ENCODE measurements at places on chromosomes 7 and 10.
A peak's percentile ranks its signal among the peaks of the same experiment; 100 is the strongest.

DNA sequence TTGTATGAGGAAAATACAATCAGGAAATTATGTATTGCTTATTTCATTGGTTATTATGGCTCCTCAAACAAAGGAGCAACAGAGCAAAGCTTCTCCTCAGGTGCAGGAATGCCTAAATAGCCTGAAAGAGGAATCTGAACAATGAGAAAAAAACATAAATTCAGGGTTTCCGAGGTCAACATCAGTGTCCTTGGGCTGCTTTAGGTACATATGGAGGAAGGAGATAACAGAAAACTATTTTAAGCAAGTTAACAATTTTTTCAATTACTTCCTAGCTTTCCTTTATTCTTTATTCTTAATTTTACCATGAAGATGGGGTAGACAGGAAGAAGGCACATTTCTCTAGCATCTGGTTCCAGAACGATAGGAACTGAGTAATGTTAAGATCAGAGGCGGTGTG, 14.0 kb downstream of the SLC16A9 start:
- DNase-seq = no peak

- DNase-seq = no peak
These were observed 77.2 kb downstream of the DNAH11 start for GRCh38 chr7:21620054-21620453.

DNA sequence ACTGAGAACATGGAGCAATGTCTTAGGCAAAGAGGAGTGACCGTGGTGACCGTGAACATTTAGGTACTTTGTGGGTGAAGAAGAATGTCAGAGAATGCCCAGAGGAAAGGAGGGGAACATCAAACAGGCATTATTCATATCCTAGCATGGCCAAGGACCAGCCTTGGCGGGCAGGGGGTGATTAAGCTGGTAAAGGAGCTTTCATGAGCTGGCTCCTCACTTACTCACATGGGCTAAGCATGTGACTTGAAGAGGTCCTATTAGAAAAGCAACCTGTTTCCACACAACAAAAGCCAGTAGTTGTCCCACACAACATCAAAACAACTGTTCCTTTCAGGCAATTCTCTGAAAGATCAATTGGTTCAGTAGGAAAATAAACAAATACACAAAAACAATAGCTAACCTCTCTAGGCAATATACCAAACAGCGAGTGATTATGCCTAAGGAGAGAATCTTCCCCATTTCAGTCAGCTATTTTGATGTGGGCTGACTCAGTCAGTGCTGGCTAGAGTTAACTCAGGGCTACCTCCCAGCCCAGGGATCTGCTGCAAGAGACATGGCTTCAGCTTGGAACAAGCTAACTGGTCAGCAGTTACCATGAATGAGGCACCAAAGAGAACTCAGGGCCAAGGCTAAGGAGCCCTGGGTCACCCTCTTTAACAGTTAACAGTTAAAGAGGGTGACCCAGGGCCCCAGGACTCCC, 283.5 kb downstream of the ARHGAP12 start:
- no peak for DNase-seq

DNA sequence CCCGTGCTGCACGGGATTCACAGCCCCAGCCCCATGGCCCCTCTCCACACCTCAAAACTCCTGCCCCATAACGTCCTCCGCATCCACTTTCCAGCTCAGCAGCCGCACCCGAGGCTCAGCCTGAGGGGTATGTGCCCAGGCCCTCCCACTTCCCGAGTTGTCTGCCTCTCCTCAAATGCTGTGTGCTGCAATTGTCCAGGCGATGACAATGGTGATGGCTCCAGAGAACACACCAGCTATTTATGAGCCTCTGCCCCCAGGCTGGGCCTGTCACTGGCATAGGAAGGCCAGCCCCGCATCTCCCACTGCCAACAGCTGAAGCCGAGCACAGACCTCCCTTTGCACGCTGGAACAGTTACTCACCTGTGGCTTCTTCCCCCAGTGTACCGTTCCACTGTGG, 2.4 kb upstream of the LDB3 start:
- no peak for DNase-seq

DNA sequence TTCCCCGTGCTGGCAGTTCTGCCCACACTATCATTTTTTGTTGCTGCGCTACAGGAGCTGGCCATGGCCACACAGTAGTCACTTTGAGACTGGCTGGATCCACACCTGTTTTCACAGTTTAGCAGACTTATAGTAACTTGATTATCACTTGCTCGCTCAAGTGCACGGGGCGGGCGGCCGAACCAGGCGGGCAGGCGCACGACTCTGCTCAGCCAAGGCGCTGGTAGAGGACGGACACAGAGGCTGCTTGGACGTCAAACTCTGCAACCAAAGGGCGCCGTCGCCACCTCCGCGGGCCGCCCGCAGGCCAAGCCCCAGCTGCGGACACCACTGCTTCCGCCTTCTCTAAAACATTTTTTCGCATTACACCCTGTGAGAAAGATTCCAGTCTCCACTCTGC, 38.4 kb upstream of the PHYHIPL start:
- DNase-seq = no peak

DNA sequence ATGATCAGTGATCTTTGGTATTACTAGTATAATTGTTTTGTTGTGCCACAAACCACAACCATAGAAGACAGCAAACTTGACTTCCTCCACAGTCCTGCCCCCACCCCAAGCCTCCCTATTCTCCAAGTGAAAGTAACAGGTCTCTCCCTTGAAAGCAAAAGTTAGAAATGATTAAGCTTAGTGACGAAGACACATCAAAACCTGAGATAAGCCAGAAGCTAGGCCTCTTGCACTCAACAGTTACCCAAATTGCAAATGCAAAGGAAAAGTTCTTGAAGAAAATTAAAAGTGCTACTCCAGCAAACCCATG, 7.5 kb downstream of the SAR1A start:
- DNase-seq = peak; percentile 89

- no peak for DNase-seq
These were observed 18.2 kb upstream of the GDI2 start for GRCh38 chr10:5831446-5831782.

DNA sequence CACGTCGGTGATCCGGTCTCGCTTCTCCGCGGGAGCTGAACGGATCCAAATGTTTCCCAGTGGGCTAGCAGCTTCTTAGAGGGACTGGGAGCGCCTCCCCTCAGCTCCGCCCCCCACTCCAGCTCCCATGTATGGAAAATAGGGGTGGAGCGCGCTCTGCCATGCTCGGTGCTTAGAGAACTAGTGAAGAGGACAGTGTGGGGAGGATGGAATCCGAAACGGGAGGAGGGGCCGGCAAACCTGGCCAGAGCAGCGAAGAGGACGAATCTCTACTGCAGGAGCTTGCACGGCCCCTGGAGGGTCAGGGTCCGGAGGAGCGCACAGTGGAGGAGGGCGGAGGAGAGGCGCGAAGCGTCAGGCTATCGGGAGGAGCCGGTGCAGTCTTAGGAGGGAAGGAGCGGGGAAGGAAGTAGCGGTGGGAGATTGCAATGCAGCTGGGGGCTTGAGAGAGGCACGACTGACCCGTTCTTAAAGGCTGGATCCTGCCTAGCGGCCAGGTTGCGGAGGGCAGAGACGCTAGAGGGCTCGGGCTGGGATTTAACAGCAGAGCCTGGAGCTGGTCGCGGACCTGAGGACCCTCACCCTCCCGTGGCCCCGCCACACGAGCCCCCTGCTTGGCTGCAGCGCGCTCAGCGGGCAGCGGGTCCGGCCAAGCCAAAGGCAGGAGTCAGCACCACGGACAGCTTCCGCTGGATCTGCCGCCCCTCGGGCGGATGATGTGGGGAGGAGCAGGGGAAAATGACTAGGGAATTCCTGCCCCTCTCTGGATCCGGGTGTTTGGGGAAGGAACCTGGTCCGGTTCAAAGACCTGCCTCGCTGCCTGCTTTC, at the start of gene PRLHR:
TSS of gene PRLHR (minus strand) at position 51 of the 828 bp plus-strand sequence. CDS start 404 bp downstream, outside the sequence.
- DNase-seq = no peak

DNA sequence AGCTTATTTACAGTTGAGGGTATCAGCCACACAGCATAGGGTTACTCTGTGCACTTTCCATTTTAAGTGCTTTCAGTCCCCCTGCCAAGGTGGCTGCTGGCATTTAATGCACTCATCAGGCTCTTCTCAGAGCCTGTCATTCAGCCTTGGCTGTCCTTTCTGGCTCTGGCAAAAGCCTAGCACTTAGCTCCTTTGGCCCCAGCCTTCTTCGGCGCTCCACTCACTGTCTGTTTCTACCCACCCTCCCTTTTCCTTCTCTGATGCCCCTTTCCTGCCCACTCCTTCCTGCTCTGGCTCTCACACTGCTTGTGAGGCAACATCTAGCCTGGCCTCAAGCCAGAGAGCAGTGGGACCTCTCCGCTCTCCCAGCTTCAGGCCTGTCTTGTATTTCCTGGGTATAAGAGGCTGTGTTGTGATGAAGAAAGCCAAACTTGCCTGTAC, 60.2 kb downstream of the WIPF3 start:
- no peak for DNase-seq

DNA sequence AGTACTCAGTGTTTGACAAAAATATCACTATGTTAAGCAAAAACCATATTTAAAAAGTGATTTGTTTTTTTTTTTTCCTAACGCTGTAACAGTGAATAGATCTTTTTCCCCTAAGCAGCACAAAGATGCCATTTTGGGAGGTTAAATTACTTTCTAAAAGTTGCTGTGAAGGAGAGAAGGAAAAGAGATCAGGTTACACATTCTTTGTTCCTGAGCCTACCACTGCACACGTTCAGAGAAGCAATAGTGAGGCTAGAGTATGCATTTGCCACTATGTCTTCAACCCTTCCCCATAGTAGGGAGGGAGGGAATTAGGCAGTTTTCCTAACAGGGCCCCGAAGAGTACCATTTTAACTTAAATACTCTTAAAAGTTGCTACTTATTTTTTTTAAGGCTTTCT, 38.9 kb downstream of the BMPR1A start:
- DNase-seq = no peak

- DNase-seq = no peak
These were observed 45.6 kb downstream of the SCD start for GRCh38 chr10:100392686-100393003.

DNA sequence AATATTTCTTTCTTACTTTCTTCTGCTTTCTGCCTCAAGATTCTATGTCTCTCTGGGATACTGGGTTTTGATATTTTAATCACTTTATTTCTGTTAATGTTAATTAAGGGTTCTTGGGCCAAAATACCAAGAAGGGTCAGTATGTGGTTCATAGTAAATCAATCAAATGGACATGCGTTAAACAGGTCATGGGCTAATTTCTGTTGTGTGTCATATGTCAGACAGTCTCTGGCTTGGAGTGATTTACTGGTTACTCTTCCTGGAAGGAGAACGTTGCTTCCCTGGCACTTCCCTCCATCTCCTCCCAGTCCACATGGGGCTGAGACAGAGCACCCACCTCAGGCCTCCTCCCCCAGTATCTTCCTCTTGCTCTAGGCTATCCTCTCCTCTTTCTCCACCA, 489.1 kb downstream of the SUGCT start:
- no peak for DNase-seq

DNA sequence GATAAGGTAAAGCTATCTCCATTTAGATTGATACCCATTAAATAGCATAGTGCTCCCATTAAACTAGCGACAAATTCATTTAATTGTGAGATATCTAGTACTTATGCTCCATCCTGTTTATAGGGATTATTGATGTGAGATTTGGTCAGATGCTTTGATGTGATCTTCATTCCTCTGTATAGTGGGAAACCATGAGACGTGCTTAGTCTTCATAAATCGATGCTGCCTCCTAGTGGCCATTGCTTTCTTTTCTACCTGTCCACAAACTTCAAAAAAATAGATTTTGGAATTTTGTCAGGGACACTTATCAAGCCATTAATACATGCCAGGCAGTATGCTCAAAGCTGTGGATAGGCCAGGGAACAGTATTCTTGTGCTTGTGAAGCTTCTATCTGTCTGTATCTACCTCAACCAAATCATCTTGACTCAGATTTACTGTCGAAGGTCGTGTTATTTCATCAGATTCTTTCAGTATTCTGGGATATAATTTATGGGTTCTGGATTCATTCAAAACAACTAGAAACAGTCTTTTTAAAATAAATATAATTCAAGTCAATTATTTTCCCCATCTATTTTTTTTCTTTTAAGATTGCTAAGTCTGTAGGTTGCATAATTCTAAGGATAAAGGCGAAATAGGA, 12.0 kb downstream of the LSM8 start:
- peak; percentile 56 for DNase-seq

DNA sequence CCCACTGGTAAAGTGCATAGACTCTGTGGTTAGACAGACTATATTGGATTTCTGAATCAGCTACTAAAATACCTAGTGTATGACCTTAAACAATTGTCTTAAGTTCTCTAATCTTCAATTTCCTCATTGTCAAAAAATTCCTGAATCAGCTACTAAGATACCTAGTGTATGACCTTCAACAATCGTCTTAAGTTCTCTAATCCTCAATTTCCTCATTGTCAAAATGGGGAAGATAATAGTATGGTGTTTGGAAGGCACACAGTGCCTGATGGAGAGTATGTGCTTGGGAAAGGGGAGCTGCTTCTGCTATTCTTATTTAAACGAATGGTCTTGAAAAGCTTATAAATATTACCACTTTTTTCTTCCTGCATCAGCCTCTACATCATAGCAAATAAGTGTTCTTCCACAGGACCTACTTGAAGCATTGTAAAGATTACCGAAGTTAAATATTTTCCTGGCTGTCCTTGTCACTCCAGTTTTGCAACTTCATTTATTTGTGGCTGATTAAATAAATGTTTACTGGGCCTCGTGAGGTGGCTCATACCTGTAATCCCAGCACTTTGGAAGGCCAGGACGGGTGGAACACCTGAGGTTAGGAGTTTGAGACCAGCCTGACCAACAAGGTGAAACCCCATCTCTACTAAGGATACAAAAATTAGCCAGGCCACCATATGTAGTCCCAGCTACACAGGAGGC, 64.4 kb upstream of the ITGA8 start:
- DNase-seq = no peak

DNA sequence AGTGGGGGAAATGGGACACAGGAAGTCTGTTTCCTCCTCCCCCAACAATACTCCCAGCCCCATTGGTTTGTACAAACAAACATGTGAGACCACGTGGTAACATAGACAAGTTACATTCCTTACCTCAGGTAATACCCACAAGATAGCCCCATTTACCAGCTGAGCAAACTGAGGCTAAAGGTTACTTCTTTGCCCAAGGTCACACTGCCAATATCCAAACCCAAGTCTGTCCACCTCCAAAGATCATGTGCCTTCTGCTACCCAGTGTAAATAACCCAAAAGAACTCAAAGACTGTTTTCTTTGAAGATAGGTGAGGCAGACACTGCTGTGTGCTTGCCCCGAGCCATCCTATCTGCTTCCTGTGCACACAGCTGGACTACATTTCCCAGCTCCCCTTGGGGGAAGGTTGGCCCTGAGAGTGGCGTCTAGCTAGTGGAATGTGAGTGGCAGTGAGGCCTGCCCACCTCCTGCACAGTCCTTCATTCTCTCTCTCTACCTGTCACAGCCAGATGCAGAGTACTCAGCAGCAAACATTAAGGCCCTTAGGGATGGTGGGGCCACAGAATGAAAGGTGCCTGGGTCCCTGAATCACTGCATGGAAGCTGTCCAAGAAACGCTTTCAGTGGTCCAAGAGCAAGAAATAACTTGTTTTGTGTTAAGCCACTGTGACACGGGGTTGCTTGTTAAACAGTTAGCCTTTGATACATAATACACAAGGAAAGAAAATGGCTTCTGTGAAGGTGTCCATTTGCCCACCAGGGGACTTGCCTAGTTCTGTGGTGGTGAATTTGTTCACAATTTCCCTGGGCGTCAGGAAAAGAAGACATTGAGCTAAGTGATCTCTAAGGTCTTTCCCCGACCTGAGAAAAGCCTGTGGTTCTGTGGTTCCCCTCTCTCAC, 257.7 kb upstream of the NFE2L3 start:
- peak; percentile 67 for DNase-seq
